Ecto neural progenitor cell (in vitro differentiated cells): ENCODE measurements at places on chromosomes 7 and 10.

- DNase-seq: no peak
Observed at GRCh38 chr10:116686632-116687031, 55.7 kb downstream of the HSPA12A start.

DNA sequence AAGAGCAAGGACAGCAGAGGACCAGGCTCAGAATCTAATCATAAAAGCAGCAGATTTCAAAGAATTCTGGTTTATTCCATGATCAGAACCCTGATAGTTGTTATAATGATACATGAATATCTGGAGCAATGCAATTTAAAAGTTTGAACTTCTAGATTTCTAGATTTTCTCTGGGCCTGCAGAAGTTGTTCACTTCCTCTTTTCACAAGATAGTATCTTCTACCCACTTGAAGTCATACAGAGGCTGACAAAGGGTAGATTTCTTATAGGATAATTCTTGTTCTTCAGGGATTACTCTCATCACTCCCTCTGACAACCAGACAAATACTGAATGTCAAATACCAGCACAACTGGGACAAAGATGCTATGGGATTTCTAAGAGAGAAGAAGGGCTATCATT is 320.0 kb upstream of the ETV1 start:
- DNase-seq: no peak

DNA sequence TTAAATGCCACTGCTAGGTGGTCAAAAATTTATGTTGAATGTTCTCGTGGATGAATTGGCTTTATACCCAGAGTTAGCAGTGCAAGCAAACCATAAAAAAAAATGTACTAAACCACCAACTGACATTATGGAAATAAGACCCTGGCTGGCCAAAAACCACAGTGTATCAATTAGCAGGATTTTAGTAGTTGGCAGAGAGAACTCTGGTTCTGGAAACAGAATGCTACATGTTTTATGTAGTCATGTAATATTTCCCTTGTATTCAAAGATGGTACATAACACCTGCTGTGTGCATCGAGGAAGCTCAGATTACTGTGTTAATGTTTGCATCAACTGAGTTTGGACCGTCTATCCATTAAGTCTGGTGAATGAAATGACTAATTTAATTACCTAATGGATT is 618.5 kb downstream of the CCSER2 start:
- DNase-seq: no peak

DNA sequence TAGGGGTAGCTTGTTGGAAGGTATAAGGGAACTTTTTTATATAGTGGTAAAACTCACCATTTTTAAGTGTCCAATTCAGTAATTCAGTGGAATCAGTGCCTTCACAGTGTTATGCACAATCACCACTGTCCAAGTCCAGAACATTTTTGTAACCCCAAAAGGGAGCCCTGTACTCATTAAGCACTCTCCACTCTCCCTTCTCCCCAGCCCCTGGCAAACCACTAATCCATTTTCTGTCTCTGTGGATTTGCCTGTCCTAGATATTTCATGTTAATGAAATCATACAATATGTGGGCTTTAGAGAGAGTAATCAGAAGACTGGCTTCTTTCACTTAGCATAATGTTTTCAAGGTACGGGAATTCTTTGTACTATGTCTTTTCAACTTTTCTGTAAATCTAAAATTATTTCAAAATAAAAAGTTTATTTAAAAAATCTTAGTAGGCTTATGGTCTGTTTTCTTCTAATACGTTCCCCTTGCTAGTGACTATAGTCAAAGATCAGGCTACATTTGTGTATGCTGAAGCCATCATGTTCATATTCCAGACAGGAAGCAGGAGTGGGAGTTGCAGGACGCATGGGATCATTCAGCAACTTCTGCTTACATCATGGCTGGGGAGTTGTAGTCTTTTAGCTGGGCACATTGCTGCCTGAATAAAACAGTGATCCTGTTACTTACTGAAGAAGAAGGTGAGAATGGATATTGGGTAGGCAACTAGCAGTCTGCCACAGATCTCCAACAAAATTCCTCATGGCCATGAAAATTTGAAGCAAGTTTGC is 35.4 kb upstream of the TAX1BP1 start:
- DNase-seq: no peak

GRCh38 chr7:100153708-100154535 is 4.6 kb downstream of the TRAPPC14 start:
- DNase-seq: no peak

GRCh38 chr10:17649836-17650235 is 5.9 kb downstream of the STAM start:
- DNase-seq: no peak

GRCh38 chr10:88542522-88542921 is 40.6 kb downstream of the RNLS start:
- DNase-seq: no peak

- DNase-seq: no peak
Observed at GRCh38 chr10:132407846-132408278, 10.9 kb downstream of the PWWP2B start.
